ENCODE measurements at places on chromosomes 16 and 17.
A peak's percentile ranks its signal among the peaks of the same experiment; 100 is the strongest.

- DNase-seq = peak; percentile 76
Observed at GRCh38 chr16:785563-786535, 2.3 kb downstream of the RPUSD1 start.

DNA sequence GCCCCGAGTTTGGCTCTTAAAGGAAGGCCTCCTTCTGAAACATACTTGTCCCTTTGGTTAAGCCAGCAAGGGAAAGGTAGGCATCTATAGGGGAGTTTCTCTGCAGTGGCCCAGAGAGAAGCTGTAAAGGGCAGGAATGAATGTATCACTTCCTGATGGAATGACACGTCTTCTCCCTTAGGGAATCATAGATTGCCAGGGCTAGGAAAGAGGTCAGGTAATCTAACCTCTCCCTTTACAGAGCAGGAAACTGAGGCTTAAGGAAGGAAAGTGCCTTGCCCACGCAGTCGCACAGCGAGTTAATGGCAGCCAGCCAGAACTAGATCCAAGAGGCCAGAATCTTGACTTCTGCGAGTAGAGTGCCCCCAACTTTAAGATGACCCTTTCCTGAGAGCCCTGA lies 66.1 kb downstream of the NEUROD2 start:
- DNase-seq = no peak

DNA sequence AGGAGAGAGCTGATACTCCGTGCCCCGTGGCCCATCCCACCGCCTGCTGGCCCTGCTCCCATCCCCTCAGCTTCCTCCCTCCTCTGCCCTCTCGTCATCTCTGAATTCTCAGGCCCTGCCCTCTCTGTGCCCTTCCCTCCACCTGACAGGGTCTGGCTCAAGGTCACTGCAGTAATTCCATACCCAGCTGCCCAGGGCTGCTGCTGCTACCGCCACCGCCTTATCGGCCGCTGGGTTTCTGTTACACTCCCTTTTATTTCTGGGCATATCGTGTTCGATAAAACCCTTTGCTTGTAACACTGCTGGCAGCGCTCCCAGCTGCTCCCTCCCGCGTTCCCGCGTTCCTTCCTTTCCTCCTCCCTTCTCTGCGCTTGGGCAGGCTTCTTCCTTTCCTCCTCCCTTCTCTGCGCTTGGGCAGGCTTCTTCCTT lies 1.2 kb downstream of the EPN3 start:
- DNase-seq = no peak

DNA sequence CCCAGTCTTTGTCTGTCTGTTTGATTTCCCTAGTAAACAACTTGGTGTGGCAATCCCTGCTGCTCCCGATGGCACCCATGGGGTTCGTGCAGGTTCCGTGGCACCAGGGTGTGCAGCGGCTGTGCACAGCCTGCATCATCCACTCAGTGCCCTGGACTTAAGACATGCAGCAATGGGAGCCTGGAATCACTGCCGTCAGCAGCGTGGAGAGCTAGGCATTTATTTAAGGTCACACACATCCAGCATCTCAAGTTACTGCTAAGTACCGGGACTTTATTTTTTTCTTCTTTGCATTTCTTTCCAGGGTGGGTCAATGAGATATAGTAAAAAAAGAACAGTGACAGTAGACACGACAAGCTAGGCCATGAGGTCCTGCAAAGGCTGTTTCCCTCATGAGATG lies 2.8 kb downstream of the DHRS7C start:
- DNase-seq = no peak

- DNase-seq = peak; percentile 87
Observed at GRCh38 chr16:66406534-66407221, 20.4 kb upstream of the BEAN1 start.

DNA sequence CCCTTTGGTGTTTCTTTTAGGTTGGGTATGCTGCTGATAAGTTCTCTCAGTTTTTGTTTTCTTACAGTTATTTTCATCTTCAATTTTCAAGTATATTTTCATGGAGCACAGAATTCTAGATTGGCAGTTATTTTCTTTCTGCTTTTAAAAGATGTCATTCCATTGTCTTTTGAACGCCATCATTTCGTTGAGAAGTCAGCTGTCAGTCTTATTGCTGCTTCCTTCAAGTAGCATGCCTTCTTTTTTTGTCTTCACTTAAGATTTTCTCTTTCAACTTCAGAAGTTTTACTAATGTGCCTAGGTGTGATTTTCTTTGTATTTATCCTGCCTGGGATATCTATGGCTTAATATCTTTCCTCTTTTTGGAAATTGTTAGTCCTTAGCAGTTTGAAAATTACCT lies 262.2 kb upstream of the PMFBP1 start:
- no peak for DNase-seq

All from activated naive CD4-positive, alpha-beta T cell treated with Interleukin-2 at 50 U/mL for 16 hours (primary cell).